CD4-positive, CD25-positive, alpha-beta regulatory T cell (primary cell): ENCODE measurements at places on chromosomes 1 and 21.
A peak's percentile ranks its signal among the peaks of the same experiment; 100 is the strongest.

GRCh38 chr1:1371364-1371745, 3.7 kb downstream of the AURKAIP1 start:
- peak; percentile 72 for DNase-seq
- no peak overlapping the region for H3K4me3 ChIP-seq
- H3K27me3 ChIP-seq = no peaks in the 10 kb centered on the region
- H3K27ac ChIP-seq = peak overlapping the region; percentile 58

DNA sequence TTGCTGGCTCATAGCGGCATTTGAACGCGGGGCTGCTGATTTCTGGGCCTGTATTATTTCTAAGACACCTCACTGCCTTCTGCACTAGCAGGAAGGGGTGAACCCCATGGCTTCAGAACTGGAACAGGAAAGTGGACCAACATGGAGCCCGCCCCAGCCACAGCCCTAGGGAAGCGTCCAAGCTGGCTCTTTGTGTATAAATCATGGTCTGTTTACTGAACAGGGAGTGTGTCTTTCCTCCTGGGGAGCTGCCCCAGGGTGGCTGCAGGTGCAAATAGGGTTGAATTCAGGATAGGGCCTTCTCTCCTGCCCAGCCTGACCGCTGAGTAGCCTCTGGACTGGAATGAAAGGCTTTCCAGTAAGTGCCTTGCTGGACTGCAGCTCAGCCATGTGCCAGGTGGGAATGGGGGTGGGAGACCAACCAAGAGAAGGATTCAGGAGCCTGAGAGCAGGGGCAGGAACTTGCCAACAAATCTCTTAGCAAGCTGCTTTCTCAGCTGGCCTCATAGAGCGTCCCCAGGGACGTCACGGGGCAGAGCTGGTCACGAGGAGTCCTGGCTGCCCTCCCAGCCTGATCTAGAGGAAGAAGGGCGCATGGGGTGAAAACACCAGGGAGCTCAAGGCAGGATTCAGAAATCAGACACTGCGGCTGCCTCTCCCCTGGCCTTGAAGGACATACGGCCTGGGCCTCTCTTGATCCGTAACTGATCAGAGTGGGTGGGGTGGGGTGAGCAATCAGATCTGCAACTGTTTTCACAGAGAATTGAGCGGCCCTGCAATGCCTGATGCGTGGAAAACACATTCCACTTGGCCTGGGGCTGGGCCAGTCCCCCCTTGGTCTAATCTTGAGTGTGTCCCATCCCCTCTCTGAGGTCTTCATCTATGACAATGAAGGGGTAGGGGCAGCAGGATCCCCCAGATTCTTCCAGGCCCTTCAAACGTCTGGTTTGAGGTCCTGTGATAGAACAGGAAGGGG, 56.5 kb upstream of the SELENON start:
- no peak overlapping the region for H3K27ac ChIP-seq
- H3K27me3 ChIP-seq = no peaks in the 10 kb centered on the region
- H3K4me1 ChIP-seq = no peaks in the 10 kb centered on the region
- H3K4me3 ChIP-seq = no peak overlapping the region
- DNase-seq = no peak

DNA sequence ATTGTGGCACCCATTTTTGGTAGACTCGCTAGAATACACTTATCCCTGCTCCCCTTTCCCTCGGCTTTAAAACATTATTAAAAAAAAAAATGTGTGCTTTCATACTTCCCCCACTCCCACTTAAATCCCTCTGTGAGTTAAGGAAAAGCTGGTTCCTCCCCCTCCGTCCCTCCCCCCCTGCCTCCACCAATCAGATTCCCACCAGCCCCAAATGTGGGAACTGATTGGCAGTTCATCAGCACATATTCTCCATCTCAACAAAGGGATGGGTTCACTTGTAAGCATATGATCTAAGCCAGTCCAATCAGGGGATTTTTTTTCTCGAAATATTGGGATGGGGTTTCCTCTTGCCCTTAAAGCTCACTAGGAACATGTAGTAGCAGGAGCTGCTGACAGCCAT, 10.8 kb upstream of the FYB2 start:
- no peak overlapping the region for H3K27ac ChIP-seq
- no peaks in the 10 kb centered on the region for H3K36me3 ChIP-seq
- no peaks in the 10 kb centered on the region for H3K4me1 ChIP-seq
- no peak for DNase-seq

DNA sequence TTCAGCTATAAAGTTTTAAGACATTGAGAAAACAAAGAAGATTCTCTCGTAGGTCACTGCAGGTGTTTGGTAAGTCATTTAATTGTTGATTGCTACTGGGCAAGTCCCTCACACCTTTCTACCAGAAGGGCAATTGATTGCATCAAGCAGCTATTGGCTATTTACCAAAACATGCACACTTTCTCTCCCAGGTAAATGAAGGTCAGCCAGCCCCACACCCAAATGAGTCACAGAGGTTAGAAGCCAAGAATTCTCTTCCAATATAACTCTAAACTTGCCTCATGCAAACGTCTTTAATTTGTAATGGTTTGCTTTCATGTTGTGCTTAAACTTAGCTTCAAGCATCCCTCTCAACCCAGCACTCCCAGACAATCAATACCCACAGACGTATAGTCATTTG, 475.3 kb upstream of the ADGRL2 start:
- H3K27me3 ChIP-seq = no peaks in the 10 kb centered on the region
- no peak overlapping the region for H3K27ac ChIP-seq
- DNase-seq = no peak
- no peaks in the 10 kb centered on the region for H3K36me3 ChIP-seq
- H3K4me1 ChIP-seq = no peaks in the 10 kb centered on the region

DNA sequence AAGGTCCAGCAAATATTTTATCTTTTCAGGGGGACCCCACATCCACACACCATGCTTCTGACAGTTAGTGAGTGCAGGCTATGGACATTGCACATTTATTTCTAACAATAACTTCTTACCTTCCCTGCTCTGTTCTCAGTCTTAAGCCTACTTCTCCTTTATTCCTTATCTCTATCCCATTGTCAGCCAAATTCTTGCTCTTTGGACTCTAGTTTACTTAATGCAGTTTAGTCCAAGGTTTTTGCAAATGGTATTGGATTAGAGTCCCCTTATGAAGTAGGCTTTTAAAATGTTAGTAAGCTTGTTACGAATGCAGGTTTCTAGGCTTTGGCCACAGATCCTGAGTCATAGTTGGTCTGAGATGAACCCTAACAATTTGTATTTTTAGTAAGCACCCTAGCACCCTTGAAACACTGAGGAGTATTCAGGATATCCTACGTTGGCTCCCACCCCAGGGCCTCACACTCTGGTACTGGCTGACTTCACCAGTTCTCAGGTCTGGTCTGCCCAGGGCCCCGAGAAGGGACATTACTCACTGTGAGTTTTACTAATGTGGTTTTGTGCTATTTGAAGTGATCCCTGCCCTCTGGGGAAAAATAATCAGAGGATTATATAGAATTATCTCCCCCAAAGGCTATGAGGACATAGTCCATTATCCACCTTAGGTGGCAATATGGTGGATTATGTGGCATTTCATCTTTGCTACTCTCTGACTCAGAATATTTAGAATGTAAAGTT, 239.5 kb downstream of the TGFB2 start:
- H3K27ac ChIP-seq = no peak overlapping the region
- no peaks in the 10 kb centered on the region for H3K4me1 ChIP-seq
- no peak overlapping the region for H3K4me3 ChIP-seq
- H3K36me3 ChIP-seq = no peaks in the 10 kb centered on the region

- H3K27ac ChIP-seq = no peak overlapping the region
- no peak for DNase-seq
- no peaks in the 10 kb centered on the region for H3K27me3 ChIP-seq
Observed at GRCh38 chr1:162215902-162216301, 146.4 kb downstream of the NOS1AP start.

GRCh38 chr1:113875714-113876113, 4.2 kb upstream of the PTPN22 start:
- DNase-seq = no peak
- no peak overlapping the region for H3K4me3 ChIP-seq
- H3K4me1 ChIP-seq = peaks cover 64% of the 10 kb centered on the region
- no peak overlapping the region for H3K27ac ChIP-seq

- no peak overlapping the region for H3K27ac ChIP-seq
- no peaks in the 10 kb centered on the region for H3K27me3 ChIP-seq
- H3K36me3 ChIP-seq = no peaks in the 10 kb centered on the region
- H3K4me1 ChIP-seq = no peaks in the 10 kb centered on the region
Observed at GRCh38 chr1:54453022-54453421, 46.8 kb upstream of the SSBP3 start.
